Activated CD4-positive, alpha-beta T cell treated with anti-CD3 and anti-CD28 coated beads, Interleukin-2, amount 50 U/mL, for 24 hours (primary cell): ENCODE measurements at places on chromosomes 13 and 19.

GRCh38 chr19:51572908-51573307 lies 1.8 kb downstream of the ZNF175 start:
- DNase-seq, result no peak

DNA sequence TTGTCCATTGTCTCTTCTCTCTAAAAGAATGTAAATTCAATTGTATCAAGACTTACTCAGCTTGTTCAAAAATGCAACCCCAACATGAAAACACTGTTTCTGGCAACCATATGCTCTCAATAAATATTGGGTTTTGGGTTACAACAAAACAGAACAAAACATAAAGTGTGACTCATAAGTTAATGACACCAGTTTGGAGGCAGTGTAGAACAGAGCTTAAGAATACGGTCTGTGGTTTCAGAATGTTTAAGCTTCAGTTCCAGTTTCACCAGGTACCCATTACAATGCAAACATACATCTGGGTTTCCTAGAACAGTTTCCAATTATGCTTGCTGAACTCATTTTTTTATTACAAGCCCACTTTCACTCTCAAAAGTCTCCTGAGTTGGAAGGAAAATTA lies 285.8 kb upstream of the PCDH9 start:
- DNase-seq, result no peak

- DNase-seq, result peak; percentile 37
Measured at GRCh38 chr19:15101479-15102082, 5.6 kb upstream of the SYDE1 start.

DNA sequence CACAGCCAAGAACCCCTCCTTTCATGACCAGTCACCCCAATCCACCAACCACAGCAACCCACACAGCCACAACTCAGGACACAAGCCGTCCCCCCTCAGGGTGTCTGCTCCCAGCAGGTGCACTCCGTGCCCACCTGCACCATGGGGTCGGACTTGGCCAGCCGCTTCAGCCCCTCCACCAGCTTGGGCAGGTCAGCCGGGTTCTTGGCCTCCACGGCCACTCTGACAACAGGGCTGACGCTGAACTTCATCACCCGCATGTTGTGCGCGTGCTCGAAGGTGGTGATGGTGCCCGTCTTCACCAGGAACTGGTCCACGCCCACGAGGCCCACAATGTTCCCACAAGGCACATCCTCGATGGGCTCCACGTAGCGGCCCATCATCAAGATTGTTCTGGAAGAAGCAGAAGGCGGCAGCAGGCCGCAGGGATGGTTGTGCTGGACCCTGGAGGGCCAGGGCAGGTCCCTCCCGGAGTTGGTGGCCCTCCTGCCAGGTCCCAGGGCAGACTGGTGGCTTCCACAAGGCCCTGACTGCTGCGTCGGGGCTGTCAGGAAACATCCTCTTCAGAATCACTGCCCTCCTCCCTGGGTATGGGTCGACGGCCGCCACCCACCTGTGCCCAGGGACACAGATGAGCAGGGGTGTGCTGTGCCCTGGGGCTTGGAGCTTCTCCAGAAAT lies 5.5 kb downstream of the EEF2 start:
- no peak for DNase-seq

GRCh38 chr13:98335721-98336120 lies 158.7 kb upstream of the RNF113B start:
- no peak for DNase-seq
